ENCODE measurements at places on chromosomes 2 and 18. TPM values are rescaled to one million over a fixed set of nuclear protein-coding genes. Genes with fewer than 3 reads are reported as not detected.

Gene TXNL1
- 68.6 TPM for total RNA-seq

Gene KHK
- 2.4 TPM for total RNA-seq

Gene PRKAG3
- total RNA-seq, result not detected

Gene SERPINB2
- total RNA-seq, result not detected

Gene TOGARAM2
- total RNA-seq, result not detected

Gene PTPRN
- 0.24 TPM for total RNA-seq

Gene CCDC141
- not detected for total RNA-seq

Gene NPPC
- total RNA-seq, result not detected

Gene DES
- not detected for total RNA-seq

Gene COLEC11
- not detected for total RNA-seq

Gene LDLRAD4
- 20.4 TPM for total RNA-seq

Gene DSC2
- total RNA-seq, result 1.6 TPM

Gene WDR12
- total RNA-seq, result 49.3 TPM

Gene CXCR4
- not detected for total RNA-seq

Gene CRYGD
- not detected for total RNA-seq

Gene SERPINB4
- not detected for total RNA-seq

Gene XPO1
- 129 TPM for total RNA-seq

Gene PIEZO2
- 139 TPM for total RNA-seq

Gene ALKAL2
- 52.9 TPM for total RNA-seq

Gene VAMP8
- total RNA-seq, result 3.1 TPM

Gene MOGAT1
- total RNA-seq, result not detected

Gene FLACC1
- total RNA-seq, result 2.1 TPM

Gene SRD5A2
- total RNA-seq, result not detected

Gene ORC4
- total RNA-seq, result 45.0 TPM

Gene ASB18
- total RNA-seq, result not detected

Gene BABAM2
- total RNA-seq, result 57.4 TPM

Gene TRAPPC8
- 39.1 TPM for total RNA-seq

Gene UGT1A5
- total RNA-seq, result not detected

Gene CDH2
- total RNA-seq, result 83.8 TPM

Gene ANKRD30B
- total RNA-seq, result not detected

Gene AQP12B
- not detected for total RNA-seq

Gene C2orf78
- total RNA-seq, result not detected

Gene ITPRIPL1
- 0.86 TPM for total RNA-seq

Gene CD8A
- total RNA-seq, result not detected

Gene LOXHD1
- total RNA-seq, result not detected

Gene MGAT4A
- total RNA-seq, result 0.38 TPM

Gene SEPTIN10
- total RNA-seq, result 109 TPM

Gene TANC1
- total RNA-seq, result 36.9 TPM
